ENCODE measurements at places on chromosomes 2 and 18.
A peak's percentile ranks its signal among the peaks of the same experiment; 100 is the strongest.

GRCh38 chr18:13395577-13395976, 177.0 kb downstream of the LDLRAD4 start:
- no peak for DNase-seq

- no peak for DNase-seq
Observed at GRCh38 chr2:19787134-19787533, 114.6 kb downstream of the TTC32 start.

- DNase-seq, result peak; percentile 87
Observed at GRCh38 chr2:161136696-161137324, 23.4 kb upstream of the TANK start.

DNA sequence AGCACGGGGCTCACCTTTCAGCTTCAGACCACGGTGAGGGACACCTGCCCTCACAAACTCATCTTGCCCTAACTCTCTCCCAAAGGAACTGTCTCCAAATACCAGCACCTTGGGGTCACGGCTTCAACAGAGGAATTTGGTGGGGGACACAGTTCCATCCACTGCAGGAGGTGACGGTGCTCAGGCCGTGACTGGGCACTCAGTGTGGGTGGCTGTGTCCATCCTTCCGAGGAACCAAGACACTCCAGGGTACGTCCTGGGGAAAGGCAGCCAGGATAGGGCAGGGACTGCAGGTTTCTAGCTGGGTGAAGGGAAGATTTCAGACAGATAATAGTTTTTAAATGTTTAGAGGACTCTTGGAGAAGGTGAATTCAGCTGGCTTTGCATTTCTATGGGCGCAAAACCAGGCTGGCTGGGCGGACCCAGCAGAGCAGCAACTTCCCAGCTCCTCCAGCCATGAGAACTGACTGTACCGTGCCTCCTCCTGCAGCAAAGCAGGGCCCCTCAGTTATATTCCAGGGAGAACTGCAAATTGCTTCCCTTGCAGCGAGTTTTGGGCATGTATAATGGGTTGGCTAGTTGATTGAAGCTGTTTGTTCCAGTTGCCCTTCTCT, 23.9 kb upstream of the ALLC start:
- no peak for DNase-seq

GRCh38 chr2:30422444-30423040, 24.5 kb upstream of the LCLAT1 start:
- peak; percentile 39 for DNase-seq

- no peak for DNase-seq
Observed at GRCh38 chr2:97891611-97892010, 104.1 kb downstream of the TMEM131 start.

DNA sequence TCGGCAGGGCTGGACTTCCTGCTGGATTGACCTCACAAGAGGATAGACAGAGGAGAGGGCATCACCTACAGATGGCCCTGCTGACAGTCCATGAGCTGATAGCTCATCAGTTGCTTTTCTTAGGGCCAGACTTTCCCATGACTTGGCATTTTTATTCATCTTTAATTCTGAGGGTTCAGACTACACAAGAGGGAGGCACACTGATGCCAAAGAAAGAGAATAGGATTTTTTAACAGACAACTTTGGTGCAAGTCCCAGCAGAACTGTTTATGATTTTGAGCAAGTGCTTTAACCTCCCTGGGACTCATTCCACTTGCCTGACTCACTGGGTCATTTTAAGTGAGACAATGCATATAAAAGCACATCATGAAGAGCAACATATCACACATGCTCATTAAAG, 299.2 kb downstream of the INSIG2 start:
- DNase-seq, result no peak

DNA sequence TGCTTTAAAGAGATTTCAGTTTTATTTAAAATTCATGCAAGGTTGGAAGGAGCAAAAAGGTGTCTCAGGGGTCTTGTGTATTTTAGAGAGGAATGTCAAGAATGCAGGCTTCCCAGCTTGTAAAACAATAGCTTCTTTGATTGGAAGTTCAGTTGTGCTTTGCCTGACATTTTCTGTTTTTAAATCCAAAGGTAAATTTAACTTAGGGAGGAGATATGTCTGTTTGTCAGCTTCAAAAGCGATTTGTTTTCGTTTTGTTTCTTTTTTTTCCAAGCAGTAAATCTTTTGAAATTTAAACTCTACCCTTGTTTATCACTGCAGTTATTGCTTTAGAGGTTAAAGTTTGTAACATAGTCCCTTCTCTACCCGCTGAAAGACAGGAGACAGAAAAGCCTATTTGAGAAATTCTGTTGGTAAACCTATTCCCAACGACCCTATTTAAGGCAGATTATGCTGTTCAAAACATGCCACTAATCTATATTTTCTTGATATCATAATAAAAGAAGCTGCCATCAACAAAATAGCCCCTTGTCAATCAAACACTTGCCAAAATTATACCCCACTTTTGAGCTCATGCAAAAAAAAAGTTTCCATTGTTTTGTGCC, 639.6 kb downstream of the IRS1 start:
- no peak for DNase-seq

DNA sequence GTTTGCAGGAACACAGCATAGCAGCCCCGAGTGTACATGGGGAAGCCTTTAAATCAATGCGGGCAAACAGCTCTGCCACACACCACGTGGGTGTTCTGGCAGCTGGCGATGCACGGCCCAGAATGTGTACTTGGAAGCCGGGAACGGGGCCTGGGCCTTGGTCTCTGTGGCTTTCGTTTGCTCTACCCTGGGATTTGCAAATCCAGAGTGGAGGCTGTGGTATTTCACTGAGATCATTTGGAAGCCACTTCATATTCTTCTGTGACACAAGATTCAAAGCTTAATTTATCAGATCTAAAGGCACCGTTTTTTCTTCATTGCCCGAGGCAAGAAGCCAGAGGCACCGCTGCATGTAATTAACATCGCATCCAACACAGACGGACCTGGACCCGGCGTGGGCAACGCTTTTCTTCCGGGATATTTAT, 246.3 kb upstream of the MYT1L start:
- no peak for DNase-seq

DNA sequence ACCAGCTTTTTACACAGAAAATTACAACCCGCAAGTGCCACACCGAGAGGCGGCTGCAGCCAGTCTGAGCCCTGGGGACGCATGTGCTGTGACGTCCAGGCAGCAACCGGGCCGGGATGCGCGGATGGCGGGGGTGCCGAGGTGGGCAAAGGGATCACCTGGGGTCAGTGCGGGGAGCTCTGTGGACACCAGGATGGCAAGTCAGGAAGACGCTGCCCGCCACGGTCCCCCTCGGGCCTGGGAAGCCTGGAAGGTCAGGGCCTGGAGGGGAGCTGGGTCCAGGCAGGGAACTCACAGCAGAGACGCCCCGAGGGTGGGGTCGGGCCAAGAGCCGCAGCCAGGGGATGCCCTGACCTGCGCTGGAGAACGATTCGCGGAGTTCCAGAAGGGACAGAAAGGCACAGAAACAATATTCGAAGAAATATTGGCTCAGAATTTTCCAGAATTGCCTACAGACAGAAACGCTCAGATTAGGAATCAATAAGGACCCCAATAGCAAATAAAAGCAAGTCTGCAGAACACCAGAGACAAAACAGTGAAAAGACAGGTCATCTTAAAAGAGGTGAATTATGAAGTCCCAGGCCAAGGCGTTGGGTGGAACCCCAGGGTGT, 11.7 kb upstream of the KIF1A start:
- DNase-seq, result no peak

DNA sequence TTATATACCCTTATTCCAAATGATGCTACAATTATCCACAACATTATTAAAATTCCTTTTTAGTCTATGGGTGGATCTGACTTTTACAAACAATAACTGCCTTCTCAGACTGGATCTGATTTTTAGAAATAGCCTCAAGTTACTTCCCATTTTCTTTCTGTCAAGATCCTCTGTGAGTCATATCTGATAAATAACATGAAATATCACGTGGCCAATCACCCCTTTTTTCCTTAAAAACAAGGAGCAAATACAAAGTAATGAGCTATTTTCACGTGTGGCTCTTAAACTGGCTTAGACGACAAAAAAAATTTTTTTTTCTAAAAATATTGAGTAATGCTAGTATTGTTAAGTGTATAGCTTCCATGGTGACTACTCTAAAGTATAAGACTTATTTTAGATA, 6.7 kb downstream of the PELI1 start:
- DNase-seq, result no peak

DNA sequence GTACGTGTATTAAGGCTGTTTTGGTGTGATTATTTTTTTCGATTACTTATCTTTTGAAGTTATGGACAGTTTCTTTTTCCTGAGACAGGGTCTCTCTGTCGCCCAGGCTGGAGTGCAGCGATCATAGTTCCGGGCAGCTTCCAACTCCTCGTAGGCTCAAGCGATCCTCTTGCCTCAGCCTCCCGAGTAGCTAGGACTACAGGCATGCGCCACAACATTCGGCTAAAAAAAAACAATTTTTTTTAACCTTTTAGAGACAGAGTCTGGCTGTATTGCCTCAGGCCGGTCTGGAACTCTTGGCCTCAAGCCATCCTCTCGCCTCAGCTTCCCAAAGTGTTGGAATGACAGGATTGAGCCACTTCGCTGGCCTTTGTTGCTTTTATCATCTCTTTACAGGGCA, 945 bp downstream of the HAT1 start:
- no peak for DNase-seq

GRCh38 chr2:63862806-63863205, 21.1 kb downstream of the UGP2 start:
- no peak for DNase-seq

GRCh38 chr18:53649621-53650020, 574.8 kb downstream of the MBD2 start:
- DNase-seq, result no peak
